Stimulated activated CD8-positive, alpha-beta memory T cell treated with anti-CD3 and anti-CD28 coated beads, Interleukin-7, amount 100 ng/mL, for 1 hour (primary cell): ENCODE measurements at places on chromosomes 7 and 10.

GRCh38 chr7:73851410-73852338 lies 9.3 kb upstream of the TMEM270 start:
- no peak for DNase-seq

- DNase-seq = no peak
Measured at GRCh38 chr10:95791425-95791979, 35.5 kb downstream of the ENTPD1 start.

DNA sequence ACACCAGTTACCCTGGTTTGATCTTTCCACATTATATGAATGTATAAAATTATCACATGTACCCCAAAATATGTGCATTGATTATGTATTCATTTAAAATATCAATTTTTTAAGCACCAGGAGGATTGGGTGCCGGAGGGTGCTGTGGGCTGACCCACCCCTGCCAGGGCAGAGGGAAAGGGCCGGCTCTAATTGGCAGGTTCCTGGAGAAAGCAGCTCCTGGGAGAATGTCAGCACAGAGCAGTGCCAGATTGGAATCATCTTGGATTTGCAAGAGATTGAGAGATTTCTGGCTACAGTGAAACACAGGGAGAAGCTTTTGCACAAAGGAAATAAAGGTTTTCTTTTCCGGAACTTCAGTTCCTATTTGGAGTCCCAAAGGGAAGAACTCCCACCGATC lies 264.4 kb upstream of the TCERG1L start:
- no peak for DNase-seq

- DNase-seq = no peak
Measured at GRCh38 chr7:132244903-132245480, 331.3 kb downstream of the PLXNA4 start.

DNA sequence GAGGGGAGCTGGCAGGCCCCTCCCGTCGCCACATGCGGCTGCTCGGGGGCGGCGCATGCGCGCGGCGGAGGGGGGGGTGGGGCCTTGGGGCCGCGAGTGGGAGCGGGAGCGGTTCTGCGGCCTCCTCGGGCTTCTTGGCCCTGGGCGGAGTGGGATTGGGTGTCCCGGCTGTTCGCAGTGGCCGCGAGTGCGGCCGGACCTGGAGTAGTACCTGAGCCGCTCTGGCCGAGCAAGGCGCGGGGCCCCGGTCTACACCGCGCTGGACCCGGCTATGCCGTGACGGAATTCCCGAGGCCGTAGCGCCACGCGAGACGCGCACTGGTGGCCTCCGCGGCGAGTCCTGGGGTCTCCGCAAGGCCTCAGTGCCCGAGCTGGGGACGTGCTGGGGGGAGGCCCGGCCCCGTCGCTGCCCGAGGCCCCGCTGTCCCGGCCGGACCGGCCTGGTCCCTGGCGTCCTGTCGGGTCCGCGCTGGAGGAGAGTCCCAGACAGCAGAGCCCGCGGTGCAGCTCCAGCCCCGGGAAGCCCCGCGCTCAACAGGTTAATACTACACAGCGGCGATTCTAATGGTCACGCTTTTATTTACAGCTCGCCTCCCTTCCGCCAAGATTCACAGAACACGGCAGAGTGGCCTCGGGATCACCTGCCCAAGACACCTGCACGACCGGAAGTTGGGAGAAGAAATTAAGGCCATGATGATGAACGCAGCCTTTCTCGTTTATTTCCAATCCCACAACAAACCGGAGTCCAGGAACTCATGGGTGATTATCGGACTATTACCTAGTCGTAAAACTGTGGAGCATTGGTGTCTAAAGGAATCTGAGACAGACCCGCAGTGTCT lies 671 bp upstream of the PAXIP1 start:
- peak; percentile 66 for DNase-seq

DNA sequence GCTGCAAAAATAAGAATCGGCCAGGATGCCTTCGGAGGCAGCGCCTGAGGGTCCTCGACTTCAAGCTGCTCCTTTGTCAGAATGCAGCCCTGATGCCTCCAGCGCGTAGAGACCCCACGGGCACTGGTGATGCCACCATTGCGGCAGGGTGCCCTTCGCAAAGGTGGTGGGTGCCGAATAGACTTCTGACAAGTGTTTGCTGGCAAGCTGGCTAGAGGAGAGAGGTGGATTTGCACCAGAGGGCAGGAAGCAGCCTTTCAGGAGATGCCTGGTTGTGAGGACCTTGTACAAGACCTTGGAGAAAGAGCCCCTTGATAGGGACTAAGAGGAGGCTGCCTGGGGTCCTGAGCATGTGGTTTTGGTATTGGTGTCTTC lies 103.2 kb upstream of the PPIF start:
- no peak for DNase-seq

DNA sequence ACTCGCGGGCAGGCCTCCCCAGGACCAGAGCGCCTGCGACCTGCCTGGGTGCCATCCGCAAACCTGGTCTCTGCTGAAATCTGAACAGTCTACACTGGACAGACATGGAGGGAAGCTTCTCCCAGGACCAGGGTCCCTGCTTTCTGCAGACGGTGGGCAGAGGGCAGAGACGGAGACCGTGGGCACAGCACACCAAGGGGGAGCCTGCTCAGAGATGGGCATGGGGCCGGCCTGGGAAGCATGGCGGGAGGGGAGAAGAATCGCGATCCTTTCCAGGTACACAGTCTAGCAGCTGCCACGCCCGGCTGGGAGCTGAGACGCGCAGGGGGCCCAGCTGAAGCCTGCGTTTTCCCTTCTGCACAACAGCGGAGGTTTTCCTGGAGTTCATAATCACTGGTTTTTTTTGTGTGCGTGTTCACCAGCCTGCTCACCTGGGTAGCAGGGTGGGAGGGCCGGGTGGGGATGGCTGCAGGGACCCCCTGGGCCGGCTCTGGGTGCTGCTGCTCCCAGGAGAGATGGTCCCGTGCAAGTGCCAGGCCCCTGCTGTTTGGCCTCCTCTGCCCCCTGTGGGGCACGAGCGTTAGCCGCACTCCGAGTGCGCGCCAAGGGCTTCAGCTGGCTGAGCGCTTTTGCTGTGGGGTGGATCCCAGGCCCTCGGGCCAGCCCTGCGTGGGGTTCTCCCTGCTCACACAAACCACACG lies 448.8 kb downstream of the DNAJB6 start:
- no peak for DNase-seq

DNA sequence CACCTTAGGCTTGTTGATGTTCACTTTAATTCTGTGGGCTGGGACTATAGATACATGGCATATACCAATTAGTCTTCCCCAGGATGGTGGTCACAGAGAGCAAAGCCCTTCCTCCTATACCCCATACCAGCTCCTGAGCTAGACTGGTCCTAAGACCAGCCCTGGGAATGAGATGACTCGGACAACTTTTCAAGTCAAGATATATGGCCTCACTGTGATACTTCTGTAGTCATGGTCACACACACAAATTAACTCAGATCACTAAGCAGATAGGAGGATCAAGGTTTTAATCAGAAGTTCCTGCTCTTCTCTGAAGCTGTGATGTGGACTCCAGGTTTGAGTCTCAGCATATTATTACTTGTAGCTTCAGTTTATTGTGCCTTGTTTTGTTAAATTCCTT lies 53.1 kb downstream of the SLK start:
- no peak for DNase-seq

- DNase-seq = no peak
Measured at GRCh38 chr7:4784799-4785198, 9.4 kb downstream of the AP5Z1 start.

GRCh38 chr10:131955591-131956340 lies 26.0 kb downstream of the BNIP3 start:
- no peak for DNase-seq

GRCh38 chr10:23326544-23327307 lies 17.9 kb downstream of the C10orf67 start:
- no peak for DNase-seq

GRCh38 chr7:99621271-99621670 lies 4.5 kb downstream of the ZSCAN25 start:
- no peak for DNase-seq

- DNase-seq = no peak
Measured at GRCh38 chr7:27661811-27662489, 733 bp downstream of the HIBADH start.

- DNase-seq = no peak
Measured at GRCh38 chr10:16737420-16737819, 79.8 kb downstream of the RSU1 start.

DNA sequence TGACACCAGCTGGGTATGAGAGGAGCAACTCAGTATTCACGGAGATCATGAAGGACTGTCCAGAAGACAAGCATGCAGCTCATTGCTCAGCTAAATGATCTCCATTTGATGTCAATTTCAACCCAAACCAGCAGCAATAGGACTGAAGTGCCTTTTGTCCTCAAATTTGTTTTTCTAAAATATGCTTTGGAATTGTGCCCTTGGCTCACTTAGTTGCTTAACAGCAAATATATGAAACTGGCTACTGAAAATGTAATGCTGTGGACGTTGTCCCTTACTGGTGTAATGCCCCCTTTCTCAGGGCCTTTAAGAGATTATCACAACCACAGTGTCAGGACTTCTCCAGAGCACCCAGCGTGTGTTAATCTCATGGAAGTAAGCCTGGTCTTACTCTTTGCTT lies 236.2 kb downstream of the SKIDA1 start:
- DNase-seq = no peak

- no peak for DNase-seq
Measured at GRCh38 chr10:34240039-34240438, 575.1 kb downstream of the PARD3 start.

GRCh38 chr10:82564353-82565196 lies 689.6 kb downstream of the NRG3 start:
- no peak for DNase-seq

DNA sequence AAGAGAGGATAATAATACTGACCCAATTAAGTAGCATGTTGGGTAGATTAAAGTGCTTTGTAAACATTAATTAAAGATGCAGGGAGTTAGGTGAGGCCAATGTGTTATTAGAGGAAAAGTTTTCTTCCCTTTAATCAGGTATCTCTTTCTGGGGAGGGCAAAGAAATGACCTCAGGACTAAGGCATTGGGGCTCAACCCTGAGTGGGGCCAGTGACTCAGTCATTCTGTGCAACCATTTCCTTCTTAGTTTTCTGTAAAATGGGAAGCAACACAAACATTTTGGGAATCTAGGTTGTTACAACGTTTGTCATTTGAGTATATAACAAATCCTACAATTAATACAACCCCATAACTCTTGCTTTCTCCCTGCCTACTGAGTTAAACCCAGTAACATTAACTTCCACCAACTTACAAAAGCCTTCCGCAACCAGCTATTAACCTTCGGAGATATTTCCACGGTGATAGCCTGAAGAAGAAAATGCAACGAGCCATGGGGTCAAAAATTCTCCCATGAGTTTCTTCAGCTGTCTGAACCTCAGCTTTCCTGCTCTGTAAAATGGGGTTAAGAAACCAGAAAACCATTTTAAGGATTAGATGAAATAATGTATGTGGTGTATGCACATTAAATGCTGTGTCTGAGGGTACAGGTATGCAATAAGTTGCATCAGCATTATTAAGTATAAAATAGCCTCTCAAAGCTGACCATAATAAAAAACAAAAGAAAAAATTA lies 965 bp upstream of the PROSER2 start:
- no peak for DNase-seq

DNA sequence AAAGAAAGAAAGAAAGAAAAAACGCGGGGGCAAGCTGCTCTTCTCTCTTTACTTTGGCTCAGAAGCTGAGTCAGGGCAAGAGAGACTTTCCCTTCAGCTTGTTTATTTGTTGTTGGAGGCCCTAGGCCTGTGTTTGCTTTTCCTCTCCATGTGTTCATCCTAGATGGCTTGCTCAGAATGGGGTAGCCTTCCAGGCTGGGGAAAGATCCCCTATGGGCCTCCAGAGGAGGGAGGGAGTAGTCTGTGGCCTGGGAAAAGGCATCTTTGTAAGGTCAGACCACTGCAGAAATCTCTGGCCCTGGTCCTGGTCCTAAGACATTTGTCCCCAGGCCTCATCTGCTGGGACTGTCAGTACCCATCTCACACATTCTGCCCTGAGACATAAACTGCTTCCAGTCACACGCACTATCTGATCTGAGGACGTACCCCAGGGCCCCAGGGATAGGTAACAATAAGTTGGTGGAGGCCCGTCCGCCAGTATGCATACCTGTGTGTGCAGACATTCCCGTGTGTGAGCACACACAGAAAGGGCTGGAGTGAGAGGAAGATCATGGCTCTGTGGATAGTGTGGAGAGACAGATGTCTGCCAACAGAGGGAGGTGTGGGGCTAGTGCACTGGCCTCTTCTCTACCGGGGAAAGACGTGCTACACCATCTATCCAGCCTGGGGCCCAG lies 4.9 kb upstream of the SCD start:
- DNase-seq = no peak

DNA sequence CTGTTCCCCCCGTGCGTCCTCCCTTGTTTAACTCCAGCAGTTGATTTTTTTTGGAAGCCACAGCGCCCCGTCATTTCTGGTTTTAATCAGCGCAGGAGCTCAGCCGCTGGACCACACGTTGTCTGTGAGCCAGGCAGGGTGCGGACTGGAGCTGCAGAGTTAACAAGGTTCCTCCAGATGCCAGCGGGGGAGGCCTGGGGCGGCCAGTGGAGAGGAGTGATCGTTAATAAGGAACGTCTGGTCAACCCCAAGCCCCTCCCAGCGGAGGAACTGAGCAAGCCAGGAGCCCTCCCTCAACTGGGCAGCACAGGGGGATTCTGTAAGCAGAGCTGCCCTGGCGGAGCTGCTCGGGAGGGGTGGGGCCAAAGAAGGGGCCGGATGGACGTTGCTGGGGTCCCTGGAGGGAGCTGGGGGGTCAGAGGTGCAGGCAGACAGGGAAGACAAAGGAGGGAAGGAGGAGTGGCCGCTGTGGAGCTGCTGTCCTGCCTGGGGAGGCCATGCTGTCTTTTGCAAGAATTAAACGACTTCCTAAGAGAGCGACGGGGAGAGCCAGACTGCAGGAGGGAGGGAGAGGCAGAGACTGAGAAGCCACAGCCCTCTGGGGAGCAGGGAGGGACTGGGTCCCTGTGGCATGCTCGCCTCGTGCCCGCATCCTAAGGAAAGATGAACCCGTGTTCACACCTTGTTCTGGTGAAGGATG lies 537.1 kb upstream of the FOXK1 start:
- DNase-seq = no peak

DNA sequence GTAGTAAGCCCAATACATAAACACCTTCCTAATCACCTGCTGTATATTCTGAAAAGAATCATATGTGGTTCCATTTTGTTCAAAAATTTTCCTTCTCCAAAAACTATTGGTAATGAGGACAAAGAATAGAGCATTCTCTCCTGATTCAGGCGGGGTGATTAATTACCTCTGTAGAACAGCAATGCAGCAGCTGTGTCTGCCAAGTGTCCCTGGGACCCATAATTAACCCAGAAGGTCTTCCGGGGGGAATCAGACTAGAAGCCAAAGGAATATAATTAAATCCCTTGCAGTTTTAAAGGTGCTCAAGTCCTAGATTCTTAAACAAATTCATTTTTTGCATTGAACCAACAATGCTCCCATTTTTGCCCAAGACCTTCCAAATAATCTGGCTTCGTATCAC lies 60.3 kb upstream of the ABLIM1 start:
- DNase-seq = no peak

DNA sequence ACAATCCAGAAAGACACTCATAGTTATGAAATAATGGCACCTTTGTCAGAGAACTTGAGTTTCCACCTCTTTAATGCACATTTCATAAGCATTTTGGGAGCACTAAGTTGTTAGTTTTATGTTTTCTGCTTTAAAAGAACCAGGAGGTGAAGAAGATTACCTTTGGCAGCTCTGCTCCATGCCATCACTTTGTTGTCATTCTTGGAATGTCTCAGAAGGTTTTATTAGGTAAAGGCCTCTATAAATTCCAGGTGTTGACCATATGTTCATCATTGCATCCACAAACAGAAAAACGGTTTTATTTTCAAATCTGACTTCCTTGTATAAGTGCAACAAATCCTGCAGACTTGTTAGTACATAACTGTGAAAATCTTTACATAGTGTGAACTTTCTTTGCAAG lies 424.8 kb downstream of the MDFIC start:
- no peak for DNase-seq

- DNase-seq = no peak
Measured at GRCh38 chr10:62772186-62772974, 32.1 kb upstream of the ADO start.
